Upper lobe of left lung (tissue), 6 donors: ENCODE measurements at places on chromosomes 5 and 9. TPM values are rescaled to one million over a fixed set of nuclear protein-coding genes. Genes with fewer than 3 reads are reported as not detected.
A peak's percentile ranks its signal among the peaks of the same experiment; 100 is the strongest.

FABP6 gene
- not detected for total RNA-seq

PCDHGB7 gene
- 7.0 TPM for total RNA-seq

PCDHGB3 gene
- total RNA-seq, result 1.2 TPM

AMBP gene
- not detected for total RNA-seq

CATSPER3 gene
- total RNA-seq, result not detected

LIFR gene
- total RNA-seq, result 103 TPM

SLC34A1 gene
- not detected for total RNA-seq

HSPA9 gene
- total RNA-seq, result 195 TPM

SPINK4 gene
- not detected for total RNA-seq

DNA sequence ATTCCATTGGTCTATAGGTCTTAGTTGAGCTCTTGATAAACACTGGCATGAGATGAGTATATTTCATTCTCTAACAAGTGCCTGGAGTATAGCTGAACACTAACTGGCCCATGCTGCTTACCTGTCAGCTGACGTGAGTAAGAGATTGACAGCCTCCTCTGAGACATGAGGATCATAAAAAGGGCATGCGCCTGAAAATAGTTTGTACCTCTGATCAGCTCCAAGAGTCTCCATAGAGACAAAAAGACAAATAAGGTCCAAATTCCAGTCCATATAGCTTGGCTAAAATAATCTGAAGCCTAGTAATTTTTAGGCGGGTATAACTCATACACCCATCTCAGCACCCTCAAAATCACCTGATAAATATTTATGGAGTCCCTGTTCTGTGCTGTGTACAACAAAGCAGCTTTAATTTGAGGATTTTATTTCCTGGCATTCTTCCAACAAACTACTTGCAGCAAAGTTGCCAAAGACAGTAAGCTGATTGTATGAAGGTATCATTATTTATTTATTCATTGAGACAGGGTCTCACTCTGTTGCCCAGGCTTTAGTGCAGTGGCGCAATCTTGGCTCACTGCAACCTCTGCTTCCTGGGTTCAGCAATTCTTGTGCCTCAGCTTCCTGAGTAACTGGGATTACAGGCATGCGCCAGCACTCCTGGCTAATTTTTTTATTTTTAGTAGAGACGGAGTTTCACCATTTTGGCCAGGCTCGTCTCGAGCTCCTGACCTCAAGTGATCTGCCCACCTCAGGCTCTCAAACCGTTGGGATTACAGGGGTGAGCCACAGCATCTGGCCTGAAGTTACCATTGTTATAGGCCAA is 16.2 kb upstream of the FSD1L start:
- DNase-seq, result no peak
- H3K36me3 ChIP-seq, result no peaks in the 10 kb centered on the region
- H3K27ac ChIP-seq, result no peak overlapping the region

DNA sequence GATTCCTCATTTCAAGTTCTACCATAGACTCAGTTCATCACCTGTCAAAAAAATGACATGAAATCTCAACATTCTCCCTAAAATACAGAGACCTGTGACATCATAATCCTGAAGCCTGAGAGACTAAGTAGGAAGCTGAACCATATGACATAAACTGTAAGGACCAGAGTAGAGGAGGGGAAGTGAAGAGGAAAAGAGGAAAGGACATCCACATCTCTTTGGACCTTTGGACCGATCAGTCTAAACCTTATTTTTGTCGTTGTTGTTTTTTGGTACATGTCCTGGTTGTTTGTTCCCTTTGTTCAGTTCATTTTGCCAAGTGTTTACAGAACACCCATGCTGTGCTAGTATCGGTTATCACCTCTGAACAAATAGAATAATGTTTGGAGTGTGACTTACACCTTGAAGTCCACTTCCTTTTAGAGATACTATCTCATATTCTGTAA is 41.9 kb downstream of the LURAP1L start:
- peaks cover 32% of the 10 kb centered on the region for H3K4me1 ChIP-seq
- DNase-seq, result no peak
- H3K27ac ChIP-seq, result no peak overlapping the region
- no peaks in the 10 kb centered on the region for H3K36me3 ChIP-seq
- no peak overlapping the region for H3K4me3 ChIP-seq

DNA sequence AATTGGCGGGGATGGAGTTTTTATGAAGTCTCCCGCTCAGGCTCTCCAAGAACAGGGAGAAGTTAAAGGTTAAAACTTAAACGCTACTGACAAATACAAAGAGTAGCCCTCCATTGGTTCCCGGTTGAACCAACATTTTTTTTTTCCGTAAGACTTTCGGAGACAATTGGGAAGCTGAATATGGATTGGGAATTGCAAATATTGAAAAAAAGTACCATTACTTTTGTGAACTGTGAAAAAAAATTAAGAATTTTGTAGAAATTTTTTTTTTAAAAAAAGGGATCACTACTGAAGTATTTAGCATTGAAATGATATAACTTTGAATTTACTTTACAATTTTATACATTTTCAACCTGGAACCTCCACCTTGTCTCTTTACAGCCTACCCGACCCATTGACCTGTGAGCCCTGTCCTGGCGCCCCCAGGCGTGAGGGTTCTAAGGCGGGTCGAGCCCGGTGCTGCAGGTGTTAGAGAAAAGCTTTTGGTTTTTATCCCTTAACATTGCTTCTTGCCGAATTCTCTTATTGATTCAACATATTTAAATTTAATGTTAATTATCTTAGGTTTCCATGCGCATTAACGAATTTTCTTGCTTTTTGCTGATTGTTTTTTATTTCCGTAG is 448 bp upstream of the ZNF782 start:
- no peaks in the 10 kb centered on the region for H3K36me3 ChIP-seq
- peak overlapping the region; percentile 78 for H3K4me3 ChIP-seq
- H3K27me3 ChIP-seq, result no peaks in the 10 kb centered on the region
- H3K27ac ChIP-seq, result peak overlapping the region; percentile 81

DNA sequence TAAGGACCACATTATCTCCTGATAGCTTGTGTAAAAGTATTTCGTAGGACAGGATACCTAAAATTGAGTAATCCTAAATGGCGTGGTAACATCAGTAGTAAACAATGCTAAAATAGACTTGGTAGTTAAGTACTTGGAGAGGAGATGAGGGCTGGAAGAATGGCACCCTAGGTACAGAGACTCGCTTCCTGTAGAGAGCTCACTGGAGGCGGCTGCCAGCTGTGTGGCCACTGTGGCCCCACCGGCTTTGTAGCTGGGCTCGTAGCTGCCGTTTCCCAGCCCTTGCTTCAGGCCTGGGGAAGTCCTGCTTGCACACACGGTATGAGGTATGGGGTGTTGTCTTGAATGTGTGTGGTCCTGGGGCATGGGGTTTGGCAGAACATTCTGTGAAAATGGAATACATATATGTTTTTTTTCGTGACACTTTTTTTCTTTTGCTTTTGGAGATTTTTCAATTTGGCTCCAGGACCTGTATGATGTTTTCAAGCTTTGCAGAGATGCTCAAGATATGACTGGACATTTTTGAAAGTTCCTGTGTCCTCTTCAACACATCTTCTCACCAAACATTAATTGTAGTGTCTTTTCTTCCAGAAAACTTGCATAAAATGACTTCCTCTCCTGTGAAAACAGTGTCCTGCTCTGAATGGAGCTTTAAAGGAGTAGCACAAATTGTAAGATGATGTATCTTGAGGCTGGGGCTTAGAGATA is 58.0 kb downstream of the RCL1 start:
- H3K27me3 ChIP-seq, result no peaks in the 10 kb centered on the region
- peaks cover 3% of the 10 kb centered on the region for H3K36me3 ChIP-seq
- H3K27ac ChIP-seq, result no peak overlapping the region
- no peak overlapping the region for H3K4me3 ChIP-seq

DNA sequence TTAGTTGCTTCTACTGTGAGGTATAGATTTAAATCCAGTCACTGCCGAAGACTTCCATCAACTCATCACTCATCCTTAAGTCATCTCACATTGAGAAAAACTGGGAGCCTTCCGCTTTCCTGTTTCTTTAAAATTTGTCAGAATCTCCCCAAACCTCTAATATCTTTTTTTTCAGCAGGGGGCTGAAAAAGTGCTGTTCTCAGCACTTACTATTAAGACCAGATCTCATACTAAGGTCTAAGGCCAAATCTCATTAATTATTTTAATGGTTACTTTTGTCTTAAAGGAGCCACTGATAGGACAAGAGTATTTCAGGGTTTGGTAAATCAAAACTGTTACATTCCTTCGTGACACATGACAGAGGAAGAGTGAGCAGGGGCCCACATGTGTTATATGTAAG is 134.6 kb upstream of the PRSS3 start:
- DNase-seq, result no peak
- H3K27me3 ChIP-seq, result no peaks in the 10 kb centered on the region
- H3K4me3 ChIP-seq, result no peak overlapping the region
- no peak overlapping the region for H3K27ac ChIP-seq

- no peak overlapping the region for H3K4me3 ChIP-seq
- no peak for DNase-seq
- H3K27ac ChIP-seq, result no peak overlapping the region
- H3K27me3 ChIP-seq, result no peaks in the 10 kb centered on the region
- H3K4me1 ChIP-seq, result no peaks in the 10 kb centered on the region
Observed at GRCh38 chr5:38099205-38100168, 158.9 kb upstream of the EGFLAM start.

- H3K4me1 ChIP-seq, result peaks cover 17% of the 10 kb centered on the region
- no peaks in the 10 kb centered on the region for H3K27me3 ChIP-seq
- no peak overlapping the region for H3K4me3 ChIP-seq
Observed at GRCh38 chr5:73295447-73295846, 122.5 kb downstream of the TMEM174 start.

- no peaks in the 10 kb centered on the region for H3K4me1 ChIP-seq
- no peak overlapping the region for H3K27ac ChIP-seq
- no peak overlapping the region for H3K4me3 ChIP-seq
- H3K27me3 ChIP-seq, result no peaks in the 10 kb centered on the region
- DNase-seq, result no peak
- H3K36me3 ChIP-seq, result no peaks in the 10 kb centered on the region
Observed at GRCh38 chr5:57795203-57795602, 312.6 kb upstream of the ACTBL2 start.

DNA sequence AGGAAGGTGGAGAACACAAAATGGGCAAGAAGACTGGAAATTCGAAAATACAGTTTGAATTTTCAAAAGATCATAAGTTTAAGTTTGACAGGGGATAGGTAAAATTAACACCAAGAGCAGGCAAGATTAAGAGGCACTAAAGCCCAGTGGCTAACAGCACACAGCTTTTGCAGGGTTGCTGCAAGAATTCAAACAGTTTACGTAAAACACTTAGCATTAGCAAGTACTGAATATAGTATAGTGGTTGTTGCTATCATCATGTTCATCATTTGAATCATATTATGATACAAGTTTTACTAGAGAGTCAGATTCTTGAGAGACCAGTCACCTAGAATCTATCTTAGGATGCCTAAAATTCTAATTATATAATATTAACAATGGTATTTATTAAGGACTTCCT is 61.2 kb upstream of the IFNK start:
- H3K36me3 ChIP-seq, result no peaks in the 10 kb centered on the region
- DNase-seq, result no peak
- no peaks in the 10 kb centered on the region for H3K4me1 ChIP-seq
- H3K4me3 ChIP-seq, result no peak overlapping the region

DNA sequence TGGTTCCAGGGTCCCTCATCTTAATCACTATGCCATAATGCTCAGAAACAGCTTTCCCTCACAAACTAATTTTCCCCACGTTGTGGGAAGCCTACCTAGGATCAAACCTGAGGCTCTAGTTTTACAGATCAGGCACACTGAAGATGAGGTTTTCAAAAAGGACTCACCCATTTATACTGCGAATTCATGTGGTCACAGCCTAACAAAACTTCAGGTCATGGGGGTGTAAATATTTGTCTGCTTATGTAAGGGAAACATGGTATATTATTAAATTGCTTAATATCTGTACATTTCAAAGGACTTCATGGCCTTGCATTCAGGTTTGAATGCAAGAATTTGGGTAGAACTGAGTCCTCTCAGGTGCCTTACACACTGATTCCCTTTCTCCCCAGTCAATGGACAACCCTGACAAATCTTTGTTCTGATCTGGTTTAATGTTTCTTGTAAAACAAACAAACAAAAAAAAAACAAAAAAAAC is 12.1 kb downstream of the ZFAND5 start:
- no peak overlapping the region for H3K4me3 ChIP-seq
- H3K36me3 ChIP-seq, result peaks cover 32% of the 10 kb centered on the region
- H3K27ac ChIP-seq, result no peak overlapping the region
- peaks cover 23% of the 10 kb centered on the region for H3K4me1 ChIP-seq
- no peaks in the 10 kb centered on the region for H3K27me3 ChIP-seq

DNA sequence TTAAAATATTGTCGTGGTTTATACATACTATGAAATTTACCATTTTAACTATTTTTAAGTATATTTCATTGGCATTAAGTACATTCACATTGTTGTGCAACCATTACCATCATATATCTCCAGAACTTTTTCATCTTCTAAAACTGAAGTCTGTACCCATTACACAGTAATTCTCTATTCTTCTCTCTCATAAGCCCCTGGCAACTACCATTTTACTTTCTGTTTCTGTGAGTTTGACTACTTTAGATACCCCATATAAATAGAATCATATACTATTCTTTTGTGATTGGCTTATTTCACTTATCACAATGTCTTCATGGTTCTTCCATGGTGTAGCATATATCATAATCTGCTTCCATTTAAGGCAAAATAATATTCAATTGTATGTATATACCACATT is 30.3 kb downstream of the NDUFS4 start:
- H3K36me3 ChIP-seq, result no peaks in the 10 kb centered on the region
- no peak overlapping the region for H3K4me3 ChIP-seq
- H3K4me1 ChIP-seq, result no peaks in the 10 kb centered on the region
- H3K27me3 ChIP-seq, result no peaks in the 10 kb centered on the region

GRCh38 chr5:164090358-164090757 is 584.9 kb downstream of the MAT2B start:
- no peak for DNase-seq
- H3K27ac ChIP-seq, result no peak overlapping the region
- no peak overlapping the region for H3K4me3 ChIP-seq
- H3K27me3 ChIP-seq, result no peaks in the 10 kb centered on the region
- H3K36me3 ChIP-seq, result no peaks in the 10 kb centered on the region

DNA sequence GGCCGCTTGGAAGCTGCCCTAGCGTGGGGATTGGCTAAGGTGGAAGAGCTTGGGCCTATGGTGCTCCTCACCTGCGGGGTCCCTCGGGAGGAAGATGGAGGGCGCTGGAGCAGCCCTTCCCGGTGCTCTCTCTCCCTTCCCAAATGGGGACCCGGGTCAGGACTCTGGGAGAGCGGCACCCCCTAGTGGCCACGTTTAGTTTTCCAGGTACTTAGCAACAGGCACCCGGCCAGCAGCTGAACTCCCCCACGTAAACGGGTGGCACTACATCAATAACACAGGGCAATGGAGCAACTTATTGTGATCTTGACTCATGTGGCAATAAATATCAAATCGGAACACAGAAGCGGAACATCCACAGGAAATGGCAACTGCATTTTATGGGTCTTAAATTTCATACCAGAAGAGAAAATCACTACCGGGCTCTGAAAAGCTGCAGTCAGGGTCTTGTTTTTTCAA is 316.6 kb downstream of the AGTPBP1 start:
- H3K4me3 ChIP-seq, result no peak overlapping the region
- peak; percentile 50 for DNase-seq
- no peak overlapping the region for H3K27ac ChIP-seq
- no peaks in the 10 kb centered on the region for H3K36me3 ChIP-seq
- no peaks in the 10 kb centered on the region for H3K27me3 ChIP-seq
- H3K4me1 ChIP-seq, result peaks cover 4% of the 10 kb centered on the region
